Large intestine (tissue), 12 donors: ENCODE measurements at places on chromosomes 5 and 9. TPM values are rescaled to one million over a fixed set of nuclear protein-coding genes. Genes with fewer than 3 reads are reported as not detected.

COL27A1 gene
- 117 TPM for polyA plus RNA-seq

TRPM6 gene
- 7.8 TPM for polyA plus RNA-seq

CCDC192 gene
- polyA plus RNA-seq, result 0.39 TPM

PCDHB8 gene
- polyA plus RNA-seq, result 0.67 TPM

HDAC3 gene
- 71.5 TPM for polyA plus RNA-seq

GPR151 gene
- 0.04 TPM for polyA plus RNA-seq

PCDHA9 gene
- polyA plus RNA-seq, result 0.24 TPM

SPATA31C1 gene
- polyA plus RNA-seq, result 0.18 TPM

GRCh38 chr9:110015759-110016158 lies 192.2 kb downstream of the C9orf152 start:
- no peak for DNase-seq
- H3K27ac ChIP-seq, result peak overlapping the region; percentile 4
- no peaks in the 10 kb centered on the region for H3K36me3 ChIP-seq
- no peaks in the 10 kb centered on the region for H3K4me1 ChIP-seq
- H3K4me3 ChIP-seq, result no peak overlapping the region
- no peaks in the 10 kb centered on the region for H3K27me3 ChIP-seq

DNA sequence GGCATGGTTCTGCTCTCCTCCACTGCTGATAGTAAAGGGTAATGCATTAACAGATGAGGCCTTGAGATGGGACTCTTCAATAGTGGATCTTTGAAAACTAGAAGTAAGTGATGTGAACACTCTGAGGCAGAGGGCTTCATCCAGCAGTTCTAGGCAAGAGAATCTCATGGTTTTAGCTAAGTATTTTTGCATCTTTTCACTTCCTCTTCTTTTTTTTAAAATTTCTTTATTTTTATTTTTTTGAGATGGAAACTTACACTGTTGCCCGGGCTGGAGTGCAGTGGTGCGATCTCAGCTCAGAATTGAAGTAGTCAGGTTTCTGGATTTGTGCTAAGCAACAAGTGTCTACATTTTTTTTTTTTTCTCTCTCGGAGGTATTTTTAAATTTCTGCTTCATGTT lies 101.9 kb downstream of the MTRR start:
- no peaks in the 10 kb centered on the region for H3K4me1 ChIP-seq
- H3K27me3 ChIP-seq, result no peaks in the 10 kb centered on the region
- no peak for DNase-seq
- no peaks in the 10 kb centered on the region for H3K36me3 ChIP-seq
- H3K4me3 ChIP-seq, result no peak overlapping the region
- no peak overlapping the region for H3K27ac ChIP-seq

- H3K4me3 ChIP-seq, result no peak overlapping the region
- H3K27me3 ChIP-seq, result peaks cover 2% of the 10 kb centered on the region
- no peaks in the 10 kb centered on the region for H3K4me1 ChIP-seq
Measured at GRCh38 chr5:174284873-174285272, 239.4 kb downstream of the NSG2 start.

- DNase-seq, result no peak
- H3K36me3 ChIP-seq, result no peaks in the 10 kb centered on the region
- no peak overlapping the region for H3K4me3 ChIP-seq
- no peaks in the 10 kb centered on the region for H3K4me1 ChIP-seq
Measured at GRCh38 chr5:101062902-101063301, 159.8 kb upstream of the ST8SIA4 start.

DNA sequence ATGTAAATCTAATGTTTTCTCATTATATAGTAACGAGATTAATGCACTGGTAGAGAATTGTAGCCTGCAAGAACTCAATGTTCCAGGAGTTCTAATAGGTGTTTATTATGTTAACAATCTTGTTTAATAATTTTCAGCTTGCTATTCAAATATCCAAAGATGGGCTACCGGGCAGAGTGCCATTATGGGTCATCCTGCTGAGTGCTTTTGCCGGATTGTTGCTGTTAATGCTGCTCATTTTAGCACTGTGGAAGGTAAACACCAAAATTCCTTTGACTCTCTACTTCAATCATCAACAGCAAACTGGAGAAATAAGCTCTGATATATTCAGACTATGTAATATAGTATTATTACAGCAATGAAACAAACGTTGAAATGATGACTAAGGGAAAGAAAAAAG lies 41.9 kb upstream of the ITGA2 start:
- no peaks in the 10 kb centered on the region for H3K27me3 ChIP-seq
- no peak for DNase-seq
- no peaks in the 10 kb centered on the region for H3K4me1 ChIP-seq
- peaks cover 8% of the 10 kb centered on the region for H3K36me3 ChIP-seq
- no peak overlapping the region for H3K27ac ChIP-seq
